ENCODE measurements at places on chromosomes 7 and 10.

DNA sequence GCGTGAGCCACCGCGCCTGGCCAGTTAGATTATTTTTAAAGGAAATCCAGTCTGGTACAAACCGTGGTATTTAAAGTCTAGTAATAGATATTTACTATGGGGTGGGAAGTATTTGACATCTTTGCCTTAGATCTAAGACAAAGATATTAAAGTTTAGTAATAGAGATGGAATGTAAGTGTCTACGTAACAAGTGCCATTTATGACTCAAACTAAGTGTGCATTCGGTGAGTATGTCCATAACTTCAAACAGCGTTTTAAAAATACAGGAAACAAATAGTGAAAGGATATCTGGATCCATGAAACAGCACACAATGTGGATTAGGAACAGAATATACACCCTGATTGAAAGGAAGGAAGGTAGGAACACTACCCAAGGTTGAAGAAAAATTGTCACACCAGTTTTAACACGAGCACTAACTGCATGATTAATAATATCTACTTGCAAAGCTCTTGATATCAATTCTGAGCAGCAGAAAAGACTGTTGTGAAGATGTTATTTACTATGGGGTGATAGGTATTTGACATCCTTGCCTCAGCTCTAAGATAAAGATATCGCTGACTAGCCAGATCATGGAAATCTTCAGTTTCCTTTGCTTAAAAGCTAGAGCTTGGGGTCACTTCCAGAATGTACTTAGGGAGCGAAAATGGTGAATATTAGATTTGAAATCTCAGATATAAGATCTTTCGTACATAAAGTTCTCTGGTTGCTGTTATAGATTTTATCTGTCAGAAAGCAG is 48.7 kb downstream of the EPC1 start:
- DNase-seq = no peak

DNA sequence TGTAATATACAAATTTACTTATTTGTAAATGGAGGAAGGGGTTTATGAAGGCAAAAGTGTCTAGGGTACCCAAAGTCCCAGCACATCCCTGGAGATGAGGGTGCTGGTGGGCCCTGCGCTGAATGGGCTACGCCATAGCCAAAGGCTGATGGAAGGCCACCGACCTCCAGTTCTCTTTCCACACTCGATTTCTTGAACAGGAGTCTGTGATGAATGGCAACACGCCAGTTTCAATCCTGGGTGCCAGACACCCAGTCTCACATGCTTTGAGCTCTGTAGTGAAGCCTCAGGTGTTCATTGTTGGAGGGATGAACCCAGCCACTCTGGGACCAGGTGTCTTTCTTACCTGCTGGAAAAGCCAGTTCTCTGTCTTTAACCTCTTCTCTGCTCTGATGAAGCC is 752 bp downstream of the LRMDA start:
- DNase-seq = no peak

DNA sequence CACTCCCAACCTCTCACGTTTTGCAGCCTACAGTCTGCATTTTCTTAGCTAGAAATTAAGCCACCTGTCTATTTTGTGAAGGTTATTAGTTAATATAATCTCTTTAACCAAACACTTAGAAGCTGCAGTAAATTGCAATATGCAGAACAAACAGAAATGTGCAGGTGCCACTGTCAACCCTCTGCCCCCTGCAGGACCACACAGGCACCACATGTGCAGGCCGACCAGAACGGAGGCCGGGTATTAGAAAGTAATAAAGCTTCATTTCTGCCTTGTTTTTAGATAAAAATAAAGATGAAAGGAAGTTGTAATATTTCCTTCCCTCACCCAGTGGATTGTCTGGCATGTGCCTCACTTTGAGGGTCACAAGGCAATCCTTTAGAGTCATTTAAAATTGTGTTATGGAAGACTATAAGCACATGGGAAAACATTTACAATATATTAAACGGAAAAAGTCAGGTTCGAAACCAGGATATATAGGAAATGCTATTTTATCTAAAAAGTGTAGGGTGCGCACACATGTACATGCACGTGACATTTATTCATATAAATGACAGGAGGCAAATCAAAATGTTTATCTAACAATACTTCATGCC is 158.2 kb downstream of the ARHGAP12 start:
- peak; percentile 69 for DNase-seq

DNA sequence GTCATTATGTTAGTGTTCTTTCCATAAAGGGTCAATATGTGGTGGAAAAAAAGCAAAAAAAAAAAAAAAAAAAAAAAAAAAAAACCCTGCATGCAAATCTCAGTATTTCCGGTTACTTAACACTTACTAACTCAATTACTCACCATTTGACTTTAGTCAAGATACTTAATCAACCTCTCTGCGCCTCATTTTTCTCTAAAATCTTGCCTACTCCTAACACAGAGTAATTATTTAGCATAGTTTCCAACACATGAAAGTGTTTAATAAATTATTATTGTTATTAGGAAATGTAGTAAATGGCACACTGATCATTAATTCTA is 27.8 kb downstream of the PPP1R3A start:
- no peak for DNase-seq

- no peak for DNase-seq
Observed at GRCh38 chr7:99024066-99024465, 119.8 kb downstream of the SMURF1 start.

GRCh38 chr10:74194999-74195398 is 44.0 kb downstream of the ADK start:
- no peak for DNase-seq

- DNase-seq = no peak
Observed at GRCh38 chr10:72062382-72062781, 26.0 kb downstream of the SPOCK2 start.

DNA sequence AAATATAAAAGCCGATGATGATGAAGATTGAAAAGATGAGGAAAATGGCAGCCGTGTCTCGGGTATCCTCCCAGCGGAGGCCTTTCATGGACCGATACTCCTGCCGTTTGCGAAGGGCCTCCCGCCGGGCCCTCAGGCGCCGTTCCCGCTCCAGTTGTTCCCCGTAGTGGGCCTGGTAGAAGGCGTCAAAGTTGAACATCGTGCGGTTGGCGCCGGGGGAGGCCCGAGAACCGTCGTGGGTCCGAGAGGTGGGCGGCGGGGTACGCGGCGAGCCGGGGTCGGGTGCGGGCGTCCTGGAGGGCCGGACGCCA is 553 bp downstream of the DNAJC30 start:
- DNase-seq = no peak

DNA sequence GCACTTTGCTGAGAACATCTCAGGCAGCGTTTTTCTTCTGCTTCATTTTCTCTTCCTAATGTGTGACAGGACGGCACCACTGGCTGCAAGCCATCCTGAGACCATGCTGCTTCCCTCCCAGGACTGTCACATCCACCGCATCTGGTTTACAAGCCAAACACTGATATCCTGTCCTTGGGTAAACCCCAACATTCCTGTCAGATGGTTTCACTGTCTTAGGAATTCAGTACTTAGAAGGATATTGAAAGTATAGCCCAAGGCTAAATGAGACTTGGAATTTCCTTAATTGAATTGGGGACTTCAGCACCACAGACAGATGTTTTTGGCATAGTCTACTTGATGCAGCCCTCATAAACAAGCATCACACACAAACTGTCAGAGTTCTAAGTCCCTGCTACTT is 74.2 kb upstream of the PLXNA4 start:
- DNase-seq = no peak

DNA sequence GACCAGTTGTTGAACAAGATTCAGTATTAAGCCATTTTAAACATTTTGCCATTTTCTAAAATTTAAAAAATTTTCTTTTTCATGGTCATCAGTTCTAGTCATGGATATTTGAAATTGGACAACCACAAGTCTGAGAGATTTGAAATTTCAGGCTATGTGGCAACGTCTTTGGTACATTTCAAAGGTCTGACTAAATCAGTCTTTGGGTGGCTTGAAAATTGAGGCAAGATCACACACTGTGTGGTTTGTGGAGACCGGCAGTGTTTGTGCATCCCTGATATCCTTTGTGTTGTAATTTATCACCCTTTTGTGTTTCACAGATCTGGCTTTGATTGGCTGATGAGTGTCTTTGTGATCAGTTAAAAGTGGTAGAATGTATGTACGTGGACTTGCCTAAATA is 35.7 kb downstream of the CCAR1 start:
- DNase-seq = no peak

- DNase-seq = no peak
Observed at GRCh38 chr7:35676211-35676610, 18.7 kb downstream of the HERPUD2 start.
